CMK (cell line): ENCODE measurements at places on chromosomes 12 and 14.

DNA sequence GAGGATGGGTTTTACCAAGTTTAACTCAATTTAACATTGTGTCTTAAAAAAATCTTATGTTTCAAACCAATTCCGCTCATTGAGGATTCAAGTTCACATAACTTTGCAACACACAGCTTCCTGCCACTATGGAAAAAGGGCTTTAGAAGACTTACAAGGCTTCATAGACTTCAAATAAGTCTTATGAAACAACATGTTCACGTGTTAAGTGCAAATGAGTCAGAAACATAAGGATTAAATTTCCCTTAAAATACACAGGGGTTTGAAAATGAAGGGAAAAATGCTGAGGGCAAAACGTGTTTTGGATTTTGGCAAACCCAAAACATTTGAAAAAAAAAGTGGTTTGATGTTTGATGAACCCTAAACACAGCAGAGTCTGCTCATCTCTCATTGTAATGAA lies 364.8 kb downstream of the BMP4 start:
- no peak for DNase-seq

- DNase-seq, result peak; percentile 22
Observed at GRCh38 chr12:14701809-14702568, 5.6 kb upstream of the GUCY2C start.

- no peak for DNase-seq
Observed at GRCh38 chr12:92509156-92509738, 193.5 kb upstream of the PLEKHG7 start.

DNA sequence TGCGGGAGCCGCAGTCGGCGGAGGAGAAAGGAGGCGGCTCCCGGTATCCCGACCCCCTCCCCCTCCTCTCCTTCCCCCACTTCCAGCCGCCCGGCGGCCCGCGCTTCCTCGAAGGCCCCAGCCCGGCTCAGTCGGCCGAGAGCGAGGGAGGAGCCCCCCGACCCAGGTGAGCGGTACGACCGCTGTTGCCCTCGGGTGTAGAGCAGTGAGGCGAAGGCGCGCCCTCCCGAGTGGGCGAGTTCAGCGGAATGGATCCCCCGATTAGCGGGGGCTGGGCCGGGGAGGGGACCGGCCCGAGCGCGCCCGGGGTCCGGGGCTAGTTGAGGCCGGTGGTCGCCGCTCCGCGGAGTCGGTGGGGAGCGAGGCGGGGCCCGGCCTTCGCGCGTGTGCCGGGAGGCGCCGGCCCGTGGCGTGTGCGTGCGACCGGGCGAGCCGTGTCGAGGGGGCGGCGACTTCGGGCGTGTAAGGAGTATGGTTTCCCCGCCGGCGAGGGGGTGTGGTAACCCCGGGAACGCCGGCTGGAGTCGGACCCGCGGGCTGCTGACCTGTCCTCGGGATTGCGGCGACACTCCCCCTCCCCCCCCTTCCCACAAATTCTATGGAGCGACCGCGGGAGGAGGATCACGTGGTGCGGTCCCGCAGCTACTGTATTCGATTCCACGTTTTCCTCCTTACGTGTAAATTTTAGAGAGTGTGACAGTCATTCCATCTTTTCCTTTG lies 501 bp downstream of the RIMKLB start:
- peak; percentile 33 for DNase-seq

GRCh38 chr12:117356048-117356447 lies 5.4 kb downstream of the NOS1 start:
- DNase-seq, result no peak

- DNase-seq, result no peak
Observed at GRCh38 chr12:7118881-7119280, 9.8 kb downstream of the RBP5 start.

- no peak for DNase-seq
Observed at GRCh38 chr14:76958980-76959710, 69.4 kb downstream of the IRF2BPL start.

GRCh38 chr12:85422762-85423161 lies 142.7 kb downstream of the ALX1 start:
- no peak for DNase-seq

- no peak for DNase-seq
Observed at GRCh38 chr12:105665366-105665765, 334.9 kb downstream of the C12orf75 start.

GRCh38 chr12:50580436-50580835 lies 75.7 kb downstream of the DIP2B start:
- no peak for DNase-seq

GRCh38 chr12:92029136-92029535 lies 116.5 kb downstream of the BTG1 start:
- no peak for DNase-seq

GRCh38 chr12:88562151-88562550 lies 18.1 kb downstream of the KITLG start:
- DNase-seq, result no peak

DNA sequence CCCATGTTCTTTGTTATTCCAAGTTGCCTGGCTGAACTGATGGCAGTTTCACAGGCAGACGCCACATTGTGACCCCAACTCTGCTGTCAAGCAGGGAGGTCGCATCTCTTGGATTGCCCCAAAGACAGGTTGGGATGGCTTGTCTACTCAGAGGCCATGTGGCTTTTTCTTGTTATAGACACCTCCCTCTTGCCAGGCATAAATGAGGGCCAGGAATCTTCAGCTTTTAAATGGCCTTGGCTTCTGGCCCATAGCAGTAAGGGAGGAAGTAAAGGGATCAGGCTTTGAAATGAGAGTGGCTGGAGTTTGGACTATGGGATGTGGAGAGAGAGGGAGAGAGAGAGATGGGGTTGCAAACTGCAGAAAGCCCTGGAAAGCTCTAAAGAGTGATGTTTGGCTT lies 215.0 kb downstream of the TBX5 start:
- no peak for DNase-seq

DNA sequence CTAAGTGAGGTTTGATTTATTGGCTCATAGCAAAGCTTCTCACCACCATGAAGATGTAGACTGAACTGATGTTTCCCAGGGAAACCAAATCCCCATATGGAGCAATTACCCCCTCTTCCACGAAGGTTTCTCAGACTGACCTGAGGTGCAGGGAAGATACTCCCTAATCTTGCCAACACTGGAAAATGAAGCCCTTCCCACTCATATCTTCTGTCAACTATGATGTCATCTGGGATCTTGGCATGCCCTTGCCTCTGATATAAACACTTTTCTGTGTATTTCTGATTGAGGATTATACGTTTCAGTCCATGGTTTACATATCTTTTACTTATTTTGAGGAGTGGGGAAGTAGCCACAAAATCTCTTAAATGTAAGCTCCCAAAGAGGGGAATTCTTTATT lies 14.1 kb upstream of the CISTR start:
- DNase-seq, result no peak

DNA sequence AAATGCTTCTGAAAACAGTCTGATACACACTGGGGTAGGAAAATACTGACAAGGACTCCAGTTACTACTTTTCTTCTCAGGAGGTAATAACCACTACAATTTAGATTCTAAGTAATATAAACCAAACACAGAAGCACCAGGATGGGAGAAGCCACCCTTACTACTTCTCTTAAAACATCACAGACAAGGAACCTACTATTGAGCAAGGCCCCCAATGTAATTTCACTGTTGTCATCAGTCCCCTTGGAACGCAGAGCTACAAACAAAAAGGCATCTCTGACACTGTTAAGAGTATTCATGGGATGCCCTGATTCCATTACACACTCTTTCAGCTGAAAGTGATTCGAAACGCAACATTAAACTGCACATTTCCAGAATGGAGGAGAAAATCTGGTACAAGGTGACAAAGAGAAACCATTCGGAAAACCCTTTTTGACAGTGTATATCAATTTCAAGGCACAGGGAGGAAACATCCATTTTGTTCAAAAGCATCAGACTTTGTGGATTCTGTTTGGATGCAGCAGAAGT lies 185.9 kb downstream of the PPM1H start:
- no peak for DNase-seq

GRCh38 chr14:56094076-56094475 lies 24.1 kb upstream of the PELI2 start:
- DNase-seq, result no peak

DNA sequence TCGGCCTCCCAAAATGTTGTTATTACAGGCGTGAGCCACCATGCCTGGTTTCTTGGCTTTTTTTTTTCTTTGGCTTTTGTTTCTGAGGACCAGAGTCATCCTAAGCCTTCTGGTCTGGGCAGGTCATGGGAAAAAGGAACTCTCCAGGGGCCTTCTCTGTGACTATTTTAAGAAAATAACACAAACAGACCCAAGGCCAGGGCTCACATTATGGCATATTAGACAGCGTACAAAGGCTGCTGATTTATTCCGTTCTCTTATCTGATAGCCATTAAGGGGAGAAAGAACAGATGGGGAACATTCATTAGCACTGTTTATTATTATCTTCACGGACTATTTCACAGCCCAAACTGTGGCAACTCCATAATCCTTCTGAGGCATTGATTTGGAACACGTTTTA lies 28.8 kb upstream of the MANSC4 start:
- DNase-seq, result no peak

DNA sequence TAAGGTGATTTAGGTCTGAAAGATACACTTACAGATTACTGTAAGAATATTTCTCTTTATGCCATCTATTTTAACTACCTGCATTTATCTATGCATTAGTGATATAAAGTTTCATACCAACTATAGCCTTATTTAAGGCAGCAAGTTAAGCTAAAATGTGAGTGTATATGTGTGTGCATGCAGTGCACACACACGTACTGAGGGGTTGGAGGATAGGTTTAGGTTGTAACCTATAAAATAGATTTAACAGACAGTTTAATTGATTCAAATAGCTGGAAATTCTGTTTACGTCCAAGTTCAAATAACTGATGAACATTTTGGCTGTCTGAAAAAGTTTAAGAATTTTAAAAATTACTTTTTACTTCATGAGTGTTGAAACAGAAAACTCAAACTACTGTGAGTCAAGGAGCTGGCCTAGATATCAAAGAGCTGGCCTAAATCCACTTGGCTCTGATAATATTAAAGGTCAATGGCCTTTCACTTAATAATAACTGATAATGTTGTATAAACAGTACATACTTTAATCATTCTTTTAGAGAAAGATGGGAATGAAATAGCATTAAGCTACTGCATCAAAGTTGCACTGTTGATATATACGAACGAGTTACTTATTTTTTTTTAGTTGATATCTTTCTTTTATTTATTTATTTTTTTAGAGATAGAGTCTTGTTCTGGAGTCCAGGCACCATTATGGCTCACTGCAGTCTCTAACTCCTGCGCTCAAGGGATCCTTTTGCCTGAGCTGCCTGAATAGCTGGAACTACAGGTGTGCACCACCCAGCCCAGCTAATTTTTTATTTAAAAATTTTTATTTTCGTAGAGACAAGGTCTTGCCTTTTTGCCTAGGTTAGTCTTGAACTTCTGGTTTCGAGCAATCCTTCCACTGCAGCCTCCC lies 13.8 kb upstream of the KCNJ8 start:
- DNase-seq, result no peak

GRCh38 chr12:124588751-124589267 lies 21.4 kb upstream of the NCOR2 start:
- no peak for DNase-seq

GRCh38 chr14:33916663-33917565 lies 34.0 kb downstream of the EGLN3 start:
- DNase-seq, result peak; percentile 50

DNA sequence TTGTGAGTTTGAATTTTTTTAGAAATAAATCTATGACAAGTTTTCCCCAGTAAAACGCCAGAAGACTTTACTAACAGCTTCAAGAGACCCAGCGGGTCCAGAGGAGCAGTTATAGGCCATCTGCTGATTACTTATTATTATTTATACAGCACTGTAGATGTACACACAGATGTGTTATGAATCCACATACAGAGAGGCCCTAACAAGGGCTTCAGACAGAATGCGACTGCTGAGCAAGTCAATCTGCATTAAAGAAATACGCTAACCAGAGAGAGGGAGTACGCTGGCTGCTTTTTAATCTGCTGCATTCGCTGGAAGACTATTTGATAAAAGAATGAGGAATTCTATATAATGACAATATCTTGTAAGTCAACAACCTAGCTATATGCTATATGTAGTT lies 32.5 kb downstream of the ATF7 start:
- DNase-seq, result no peak

DNA sequence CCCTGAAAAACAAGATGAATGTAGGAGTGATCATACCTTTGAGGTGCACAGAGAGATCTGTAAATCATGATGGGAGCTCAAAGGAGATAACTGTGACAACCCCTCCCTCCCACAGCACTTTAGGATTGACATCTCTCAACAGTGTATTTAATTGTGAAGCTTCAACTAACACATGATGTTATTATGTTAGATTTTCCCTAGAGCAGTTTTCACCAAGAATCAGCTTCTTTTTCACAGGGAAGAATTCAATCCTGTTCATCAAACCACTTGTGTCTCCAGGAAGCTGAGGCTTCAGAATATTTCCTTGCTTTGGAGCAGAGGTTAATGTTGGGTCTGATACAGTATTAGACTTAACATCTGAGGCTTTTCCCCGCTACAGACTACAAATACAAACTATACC lies 11.8 kb downstream of the RPS6KA5 start:
- no peak for DNase-seq

DNA sequence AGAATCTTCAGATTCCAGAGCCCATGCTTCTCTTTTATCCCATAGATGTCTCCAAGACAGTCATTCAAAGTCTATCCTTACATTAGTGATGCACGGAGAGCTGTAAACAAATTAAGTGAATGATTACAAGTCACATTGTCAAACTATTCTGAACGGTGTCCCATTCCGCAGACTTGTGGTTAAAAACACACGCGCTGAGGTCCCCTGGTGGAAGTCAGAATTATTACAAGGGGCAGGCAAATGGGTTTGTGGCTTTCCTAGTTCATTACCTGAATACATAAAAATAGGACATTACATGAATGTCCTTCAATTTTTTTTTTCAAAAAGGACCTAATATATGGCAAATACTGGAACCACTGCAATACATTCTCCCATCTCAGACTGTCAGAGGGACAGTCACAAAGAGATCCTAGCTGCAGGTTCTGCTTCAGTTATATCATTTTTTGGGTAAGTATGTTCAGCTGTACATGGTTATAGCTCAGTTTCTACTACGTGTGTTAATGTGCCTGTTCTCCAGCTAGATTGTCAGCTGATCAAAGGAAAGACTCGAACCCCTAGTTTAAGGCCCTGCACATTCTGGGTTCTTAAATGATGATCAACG lies 53.1 kb upstream of the STON2 start:
- DNase-seq, result no peak

DNA sequence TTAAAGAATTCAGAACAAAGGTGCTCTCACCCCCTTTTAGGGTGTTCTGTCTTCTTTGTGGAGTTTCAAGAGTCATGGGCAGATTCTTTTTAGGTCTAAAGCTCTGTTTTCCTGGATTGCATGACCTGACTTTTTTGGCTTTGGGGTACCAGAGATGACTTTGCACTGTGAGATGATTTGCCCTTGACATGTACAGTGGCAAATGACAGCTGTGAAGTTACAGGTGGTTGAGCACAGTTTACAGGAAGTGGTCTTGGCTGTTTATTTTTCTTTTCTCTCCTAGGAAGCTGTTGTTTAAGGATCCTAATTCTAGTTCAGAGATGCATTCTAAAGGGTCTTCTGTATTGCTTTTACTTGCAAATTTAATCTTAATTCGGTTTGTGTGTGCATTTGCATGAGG lies 83.8 kb upstream of the METAP2 start:
- DNase-seq, result no peak

- no peak for DNase-seq
Observed at GRCh38 chr12:94488463-94488862, 28.8 kb upstream of the CEP83 start.

- no peak for DNase-seq
Observed at GRCh38 chr14:29007990-29008389, 241.4 kb downstream of the FOXG1 start.

- no peak for DNase-seq
Observed at GRCh38 chr12:67426067-67426466, 156.9 kb downstream of the CAND1 start.
